ENCODE measurements at places on chromosomes 16 and 17.

DNA sequence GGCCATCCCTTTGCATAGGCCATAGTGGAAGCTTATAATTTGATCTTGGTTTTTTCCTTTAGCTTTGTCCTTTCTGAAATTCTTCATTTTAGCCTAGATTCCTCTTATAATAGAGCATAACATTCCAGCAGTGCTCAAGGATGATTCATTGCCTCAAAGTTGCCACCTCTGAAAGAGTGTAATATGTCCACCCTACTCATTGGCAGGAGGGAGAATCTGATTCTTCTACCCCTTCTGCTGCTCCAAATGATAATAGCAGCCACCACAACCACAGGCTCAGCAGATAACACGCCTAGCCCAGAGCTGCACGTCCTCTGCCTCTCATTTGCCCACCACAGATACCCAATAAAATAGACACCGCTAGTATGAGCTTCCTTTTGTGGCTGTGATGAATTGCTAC, 337.4 kb upstream of the HSBP1 start:
- DNase-seq = no peak

DNA sequence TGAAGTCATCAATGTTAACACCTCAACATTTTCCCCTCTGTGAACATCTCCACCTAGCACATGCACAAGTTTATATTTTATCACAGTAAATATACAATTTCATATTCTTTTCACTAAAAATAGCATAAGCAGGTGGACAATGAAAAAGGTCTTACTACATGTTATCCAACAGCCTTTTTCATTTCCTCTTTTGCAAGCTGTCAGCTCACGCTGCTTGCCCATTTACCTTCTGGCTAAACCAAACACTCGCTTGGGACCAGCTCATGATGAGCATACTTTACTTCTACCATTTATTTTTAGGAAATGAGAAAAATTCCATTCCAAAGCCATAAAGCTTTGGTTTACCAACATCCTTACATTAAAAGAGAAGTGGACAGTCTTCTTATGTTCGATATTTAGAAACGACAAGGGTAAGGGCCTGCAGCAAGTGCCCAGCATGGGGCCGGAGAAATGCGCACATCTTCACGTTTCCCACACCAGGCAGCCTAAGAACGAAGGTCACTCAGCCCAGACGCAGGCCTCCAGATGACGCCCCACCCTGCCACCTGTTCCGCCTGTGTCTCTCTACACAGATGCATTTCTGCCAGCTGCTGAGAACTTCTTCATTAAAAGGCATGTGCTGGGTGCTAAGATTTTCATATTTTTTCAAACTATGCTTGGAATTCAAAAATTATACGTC, 13.9 kb downstream of the SNN start:
- DNase-seq = no peak

DNA sequence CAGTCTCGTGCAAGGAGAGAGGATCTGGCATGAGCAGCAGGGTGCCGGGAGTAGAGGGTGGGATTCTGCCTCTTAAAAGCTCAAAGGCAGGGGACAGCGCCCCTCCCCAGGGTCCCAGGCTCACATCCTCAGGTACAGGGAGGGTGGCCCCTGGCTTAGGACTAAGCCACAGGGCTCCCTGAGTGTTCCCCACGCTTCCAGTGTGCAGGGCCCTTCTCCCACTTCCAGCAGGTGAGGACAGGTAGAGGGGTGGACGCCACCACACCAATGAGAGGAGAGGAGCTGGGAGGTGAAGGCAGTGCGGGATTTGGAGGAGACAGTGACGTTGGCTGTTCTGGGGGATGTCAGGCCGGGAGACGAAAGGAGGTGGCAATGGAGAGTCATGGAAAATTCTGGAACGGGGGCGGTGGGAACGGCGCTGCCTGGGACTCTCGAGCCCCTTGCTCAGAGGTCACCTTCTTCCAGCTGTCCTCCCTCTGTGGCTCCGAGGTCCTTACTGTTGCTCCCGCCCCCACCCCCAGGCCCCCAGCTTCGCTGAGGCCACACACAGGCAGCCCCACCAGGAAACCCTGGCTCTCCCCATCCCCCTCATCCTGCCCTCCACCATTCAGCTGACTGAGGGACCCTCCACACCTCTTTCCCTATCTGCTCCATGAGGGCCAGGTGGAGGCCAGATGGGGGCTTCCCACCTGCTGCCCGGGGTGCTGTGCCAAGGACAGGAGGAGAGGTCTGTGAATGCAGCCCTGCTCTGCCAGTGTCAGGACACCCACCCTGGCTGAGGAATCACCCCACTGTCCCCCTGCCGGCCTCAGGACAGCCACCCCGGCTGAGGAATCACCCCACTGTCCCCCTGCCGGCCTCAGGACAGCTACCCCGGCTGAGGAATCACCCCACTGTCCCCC, 57.7 kb upstream of the ACSF3 start:
- DNase-seq = no peak

DNA sequence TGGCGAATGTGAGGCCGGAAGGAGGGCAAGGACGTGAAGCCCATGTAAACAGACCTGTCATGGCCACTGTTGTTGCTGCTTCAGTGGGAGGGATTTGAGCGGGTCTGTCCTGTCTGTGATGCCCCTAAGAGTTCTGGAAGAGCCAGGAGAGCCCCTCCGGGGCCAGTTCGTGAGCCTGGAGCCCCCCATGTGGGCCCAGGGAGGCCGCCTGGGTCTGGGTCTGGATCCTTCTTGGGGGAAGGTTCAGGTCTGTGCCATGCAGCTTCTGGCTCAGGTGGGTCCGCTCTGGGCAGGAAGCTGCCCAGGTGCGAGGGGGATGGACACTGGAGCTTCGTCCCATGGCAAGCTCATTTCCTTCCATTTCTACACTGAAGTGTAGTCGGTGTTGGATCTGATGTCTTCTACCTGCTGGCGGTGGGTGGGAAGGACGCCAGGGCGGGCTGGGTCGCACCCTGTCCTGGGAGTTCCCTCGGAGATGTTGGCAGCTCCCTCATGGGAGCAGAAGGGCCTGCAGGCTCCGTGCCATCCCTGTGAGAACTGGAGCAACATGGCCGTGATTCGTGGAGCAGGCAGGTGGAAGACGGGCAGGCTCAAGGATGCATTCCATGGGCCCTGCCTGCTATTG, 11.2 kb upstream of the WFIKKN1 start:
- no peak for DNase-seq
